ENCODE measurements at places on chromosomes 12 and 14.

- DNase-seq: peak; percentile 50
Measured at GRCh38 chr14:90544566-90544965, 147.7 kb downstream of the CALM1 start.

- DNase-seq: no peak
Measured at GRCh38 chr14:53368066-53368465, 214.9 kb upstream of the DDHD1 start.

GRCh38 chr12:121794534-121795033, 1.1 kb upstream of the RHOF start:
- no peak for DNase-seq

DNA sequence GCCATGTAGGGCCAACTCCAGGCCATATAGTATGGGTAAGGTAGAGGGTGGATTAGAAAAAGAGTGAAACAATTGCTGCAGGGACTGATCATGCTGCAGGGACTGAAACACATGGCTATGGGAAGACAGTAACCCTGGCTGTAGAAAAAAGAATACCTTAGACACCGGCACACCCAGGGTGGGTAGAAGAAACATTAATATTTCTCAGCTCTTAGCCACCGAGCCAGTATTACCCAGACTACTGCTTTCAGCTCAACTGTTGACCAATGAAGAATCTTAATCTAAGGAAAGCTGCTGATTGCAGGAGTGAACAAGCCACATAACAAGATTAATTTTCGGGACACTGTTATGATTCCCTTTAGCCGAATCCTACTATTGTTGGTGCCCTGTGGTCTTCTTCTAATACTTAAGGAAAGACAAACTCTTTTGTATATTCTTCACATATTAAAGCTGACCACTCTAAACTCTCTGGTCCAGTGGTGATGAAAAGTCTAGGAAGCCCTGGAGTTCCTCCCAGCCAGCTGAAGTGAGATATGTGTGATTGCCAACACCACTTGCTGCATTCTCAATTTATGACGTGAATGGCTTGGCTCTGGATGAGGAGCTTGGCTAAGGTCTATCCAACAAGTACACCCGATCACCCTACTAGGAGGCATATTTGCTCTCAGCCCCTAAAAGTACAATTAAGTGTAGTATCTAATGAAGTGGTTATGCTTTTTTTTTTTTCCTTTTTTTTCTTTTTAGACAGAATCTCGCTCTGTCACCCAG, 69.2 kb downstream of the NOVA1 start:
- DNase-seq: no peak

DNA sequence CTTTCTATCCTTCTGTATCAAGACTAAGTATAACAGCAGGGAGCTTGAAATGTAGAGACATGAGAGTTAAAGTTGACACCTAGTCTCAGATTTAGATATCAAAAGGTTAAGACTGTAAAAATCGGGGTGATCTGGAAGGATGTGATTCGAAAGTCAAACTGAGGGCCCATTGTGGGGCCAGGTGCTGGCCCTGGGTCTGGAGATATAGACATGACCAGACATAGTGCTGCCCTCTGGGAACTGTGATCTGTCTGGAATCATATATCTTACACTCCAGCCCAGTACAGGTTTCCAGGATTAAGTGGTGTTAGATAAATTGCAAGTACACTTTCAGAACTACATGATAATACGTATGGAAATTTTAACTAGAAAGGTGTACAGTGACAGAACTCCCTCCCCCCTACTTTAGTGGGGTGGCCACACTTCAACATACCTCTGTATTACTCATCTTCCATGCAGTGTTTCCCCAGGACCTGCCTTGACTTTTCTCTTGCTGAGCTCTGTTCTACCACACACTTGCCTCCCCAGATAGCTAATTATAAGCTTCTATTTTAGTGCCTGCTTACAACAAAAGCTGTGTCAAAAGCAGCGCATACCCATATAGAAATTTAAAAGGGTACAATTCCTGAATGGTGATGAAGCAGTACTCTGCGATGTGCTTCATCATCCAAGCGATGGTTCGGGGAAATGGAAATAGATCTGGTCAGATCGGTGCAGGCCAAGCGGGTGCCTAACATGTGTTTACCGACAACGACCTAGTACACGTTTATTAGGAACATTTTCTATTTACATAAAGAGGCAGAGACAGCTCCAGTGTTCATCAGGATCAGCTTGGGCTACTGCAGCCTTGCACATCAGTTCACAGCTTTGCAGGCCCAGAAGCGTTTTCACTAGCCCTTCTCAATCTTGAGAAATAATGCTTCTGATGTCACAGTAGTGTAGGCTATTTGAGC, 68.7 kb downstream of the ARF6 start:
- no peak for DNase-seq

- DNase-seq: no peak
Measured at GRCh38 chr14:22403296-22403695, 185.7 kb downstream of the DAD1 start.

- no peak for DNase-seq
Measured at GRCh38 chr14:36394593-36394992, 74.2 kb upstream of the MBIP start.
